DMS79 (cell line): ENCODE measurements at places on chromosomes 3 and 15.

- DNase-seq = no peak
Observed at GRCh38 chr15:70095408-70096214, 2.1 kb downstream of the TLE3 start.

GRCh38 chr15:51841406-51842040, 12.1 kb downstream of the TMOD3 start:
- no peak for DNase-seq

- no peak for DNase-seq
Observed at GRCh38 chr3:66075281-66075680, 36.6 kb upstream of the MAGI1 start.

DNA sequence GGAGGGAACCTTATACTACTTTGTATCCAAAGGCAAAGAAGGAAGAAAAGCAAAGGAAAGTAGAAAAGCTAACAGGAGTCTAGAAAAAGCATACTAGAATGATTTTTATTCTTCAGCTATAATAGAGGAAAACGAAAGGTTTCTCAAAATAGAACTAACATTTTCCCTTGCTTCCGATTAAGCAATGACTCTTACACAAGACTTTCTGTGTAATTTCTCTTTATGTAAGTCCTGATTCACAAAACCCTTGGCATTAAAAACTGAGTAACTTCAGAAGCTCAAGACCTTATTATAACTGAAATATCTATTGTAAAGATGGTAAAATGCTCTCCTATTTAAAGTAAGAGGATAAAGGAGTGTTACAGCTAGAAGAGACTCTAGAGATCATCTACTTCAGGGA, 97.4 kb downstream of the DTWD1 start:
- DNase-seq = no peak

DNA sequence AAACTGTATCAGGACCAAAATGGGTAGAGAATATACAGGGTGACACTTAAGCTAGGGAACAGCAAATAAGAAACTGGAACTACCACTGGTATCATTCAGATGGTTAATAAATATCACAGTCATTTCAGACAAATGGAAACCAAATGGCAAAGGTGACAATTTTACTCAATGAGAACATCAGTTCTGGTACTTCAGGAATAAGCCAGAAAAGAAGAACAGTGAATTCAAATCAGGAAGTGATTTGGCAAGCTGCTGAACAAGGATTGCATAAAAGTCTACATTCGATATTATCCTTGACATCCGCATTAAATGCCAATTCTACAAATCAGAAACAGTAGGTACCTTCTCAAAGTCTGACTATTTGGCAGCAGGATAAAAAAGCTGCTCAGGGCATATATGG, 23.5 kb upstream of the STIMATE start:
- DNase-seq = no peak

GRCh38 chr15:88803920-88804247, 648 bp downstream of the ACAN start:
- DNase-seq = no peak

DNA sequence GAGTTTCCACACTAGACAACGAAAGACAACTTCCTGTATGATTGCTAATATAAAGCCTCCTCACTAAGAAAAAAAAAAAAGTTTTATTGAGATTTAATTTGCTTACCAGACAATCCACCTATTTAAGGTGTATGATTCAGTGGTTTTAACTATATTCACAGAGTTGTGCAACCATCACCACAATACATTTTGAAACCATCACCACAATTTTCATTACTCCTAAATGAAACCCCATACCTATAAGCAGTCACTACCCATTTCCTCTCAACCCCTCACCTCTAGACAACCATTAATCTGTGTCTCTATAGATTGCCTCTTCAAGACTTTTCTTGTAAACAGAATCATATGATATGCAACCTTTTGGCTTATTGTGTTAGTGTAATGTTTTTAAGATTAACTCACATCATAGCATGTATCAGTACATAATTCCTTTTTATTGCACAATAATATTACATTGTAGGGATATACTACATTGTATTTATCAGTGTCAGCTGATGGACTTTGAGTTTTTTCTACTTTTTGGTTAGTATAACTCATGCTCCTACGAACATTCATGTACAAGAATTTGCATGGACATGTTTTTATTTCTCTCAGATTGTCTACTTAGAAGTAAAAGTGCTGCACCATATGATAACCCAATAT, 339.7 kb downstream of the NLGN1 start:
- no peak for DNase-seq

DNA sequence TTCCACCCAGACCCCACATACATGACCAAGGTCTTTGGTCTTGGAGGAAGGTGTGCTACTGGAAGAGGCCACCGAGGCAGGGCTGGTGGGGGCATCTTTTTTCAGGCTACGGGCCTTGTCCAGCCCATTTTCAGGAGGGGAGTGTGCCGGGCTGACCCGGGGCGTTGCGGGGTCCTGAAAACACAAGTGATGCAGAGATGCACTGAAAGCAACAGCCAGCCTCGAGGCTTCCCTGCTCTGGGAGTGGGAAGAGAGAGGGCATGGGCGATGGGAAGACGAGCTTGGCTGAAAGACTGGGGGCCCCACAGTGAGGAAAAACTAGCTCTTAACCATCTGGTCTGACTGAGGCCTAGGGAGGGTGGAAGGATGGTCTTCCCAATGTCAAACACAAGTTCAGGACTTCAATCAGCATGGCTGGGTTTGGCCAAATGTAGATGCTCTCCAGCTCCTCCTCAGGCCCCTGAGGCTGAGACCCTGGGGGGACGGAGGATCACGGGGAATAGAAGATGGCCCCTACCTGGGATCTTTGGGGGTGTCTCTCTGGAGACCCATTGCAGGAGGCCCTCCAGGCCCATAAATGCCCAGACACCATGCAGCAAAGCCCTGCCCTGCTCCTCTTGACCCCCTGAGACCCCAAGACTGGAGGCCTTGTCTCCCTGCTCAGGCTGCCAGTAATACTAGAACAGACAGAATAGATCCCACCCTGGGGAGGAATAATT, 38.9 kb downstream of the TLE3 start:
- no peak for DNase-seq

DNA sequence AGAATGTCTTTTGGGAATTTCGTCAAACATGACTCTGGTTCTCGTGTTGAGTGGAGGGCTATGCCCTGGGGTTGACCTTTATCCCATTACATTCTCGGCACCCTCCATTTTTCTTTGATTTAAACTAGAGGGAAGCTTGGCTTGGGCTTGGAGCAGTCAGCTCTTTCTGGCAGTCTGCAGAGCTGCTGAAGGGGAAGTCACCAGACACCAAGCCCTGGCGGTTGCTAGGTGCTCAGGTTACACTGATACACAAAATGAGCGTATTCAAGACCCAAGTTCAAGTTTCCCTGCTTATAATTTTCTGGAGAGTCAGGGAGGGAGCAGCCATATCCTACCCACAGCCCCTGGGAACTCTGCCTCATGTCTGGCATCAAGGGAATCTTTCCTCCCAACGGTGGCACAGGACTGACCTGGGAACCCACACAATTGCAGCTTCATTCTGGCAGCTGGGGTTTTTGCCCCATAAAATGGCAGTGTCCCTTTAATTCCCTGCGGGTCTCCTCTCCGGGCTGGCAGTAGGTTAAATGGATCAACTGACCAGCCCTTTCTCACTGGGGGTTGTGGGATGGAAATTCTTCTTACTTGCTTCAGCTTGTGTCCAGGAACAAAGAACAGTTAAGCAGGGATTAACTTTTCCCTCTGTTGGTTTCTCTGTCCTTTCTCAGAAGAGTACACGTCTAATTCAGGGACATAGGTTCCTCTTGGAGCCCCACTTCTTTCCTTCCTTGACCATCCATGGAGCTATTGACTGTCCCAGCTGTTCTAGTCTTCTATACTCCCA, 110.0 kb upstream of the DLG1 start:
- DNase-seq = no peak

- no peak for DNase-seq
Observed at GRCh38 chr3:124281453-124282316, 289.8 kb upstream of the ROPN1 start.

- no peak for DNase-seq
Observed at GRCh38 chr15:38228618-38229017, 24.0 kb upstream of the SPRED1 start.

DNA sequence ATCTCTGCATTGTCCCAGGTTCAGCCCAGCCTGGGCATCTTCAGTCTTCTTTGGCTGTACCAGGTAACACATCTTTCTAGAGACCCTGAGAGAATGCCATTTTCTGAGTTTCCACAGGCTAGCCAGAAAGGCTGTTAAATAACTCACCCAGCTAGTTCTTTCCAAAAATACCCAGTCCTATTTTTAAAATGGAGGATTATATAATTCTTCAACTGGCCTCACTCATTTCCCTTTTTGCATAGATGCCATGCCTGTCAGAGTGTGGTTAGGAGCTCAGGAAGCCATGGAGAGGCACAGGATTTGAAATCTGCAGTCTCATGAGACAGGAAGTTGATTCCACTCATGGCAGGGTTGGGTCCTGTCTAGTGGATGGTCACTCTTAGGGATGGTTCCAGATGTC, 39.8 kb downstream of the CEMIP start:
- DNase-seq = no peak

DNA sequence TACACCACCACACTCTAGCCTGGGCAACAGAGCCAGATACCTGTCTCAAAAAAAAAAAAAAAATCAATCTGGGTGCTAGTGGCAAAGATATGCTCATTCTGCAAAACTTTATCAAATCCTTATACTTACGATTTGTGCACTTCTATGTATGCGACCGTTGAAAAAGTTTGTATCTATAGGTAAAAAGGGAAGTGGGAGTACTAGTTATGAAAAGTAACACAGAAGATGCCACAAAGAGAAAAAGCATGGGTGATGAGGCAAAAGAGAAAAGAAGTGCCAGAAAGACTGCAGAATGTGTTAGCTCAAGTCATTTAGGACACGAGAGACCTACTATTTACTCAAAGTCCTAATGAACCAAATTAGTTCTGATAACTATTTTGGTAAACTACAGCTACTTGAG, 407.8 kb downstream of the SHQ1 start:
- no peak for DNase-seq

GRCh38 chr15:55853134-55853533, 110.2 kb upstream of the PRTG start:
- DNase-seq = no peak

DNA sequence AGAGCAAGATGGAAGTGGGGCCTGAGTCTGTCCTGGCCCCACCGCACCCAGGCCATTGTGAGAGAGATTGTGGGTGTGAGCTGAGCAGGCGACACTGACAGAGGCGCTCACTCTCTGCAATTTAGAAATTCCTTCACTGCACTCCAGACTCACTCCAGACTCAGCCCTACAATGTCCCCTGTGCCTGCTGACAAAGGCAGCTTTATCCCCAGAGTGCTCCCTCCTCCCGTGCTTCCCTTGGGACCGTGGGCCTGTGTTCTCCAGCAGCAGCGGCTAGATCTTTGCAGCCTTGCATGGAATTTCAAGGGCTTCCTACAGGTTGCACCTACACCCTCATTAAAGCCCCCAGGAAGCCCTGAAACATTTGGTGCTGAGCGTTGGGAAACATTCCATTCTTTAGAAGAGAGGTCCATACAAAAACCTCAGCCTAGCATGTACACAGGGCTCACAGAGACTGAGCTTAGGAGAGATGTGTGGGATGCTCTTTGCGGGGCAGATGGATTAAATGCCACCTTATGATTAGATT, 1.3 kb upstream of the IL16 start:
- DNase-seq = no peak

- no peak for DNase-seq
Observed at GRCh38 chr15:76533060-76533820, 196.7 kb downstream of the ISL2 start.

DNA sequence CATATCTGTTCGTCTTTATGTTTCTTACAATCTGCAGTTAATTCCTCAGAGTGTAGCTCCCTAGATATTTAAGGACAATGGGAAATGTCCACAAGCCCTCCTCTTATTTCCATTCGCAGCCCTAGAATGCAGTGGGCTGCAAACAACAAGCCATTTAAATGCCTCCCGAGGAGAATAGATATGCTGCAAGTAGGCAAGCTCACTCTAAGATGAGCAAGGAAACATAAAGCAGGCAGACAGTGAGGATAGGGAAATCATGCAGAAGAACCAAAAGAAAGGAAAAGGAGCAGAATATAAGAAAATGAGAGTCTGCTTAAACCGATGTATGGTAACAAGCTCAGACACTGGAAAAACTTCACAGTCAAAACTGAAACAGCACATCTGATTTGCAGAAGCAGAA, 561.9 kb downstream of the GBE1 start:
- no peak for DNase-seq

DNA sequence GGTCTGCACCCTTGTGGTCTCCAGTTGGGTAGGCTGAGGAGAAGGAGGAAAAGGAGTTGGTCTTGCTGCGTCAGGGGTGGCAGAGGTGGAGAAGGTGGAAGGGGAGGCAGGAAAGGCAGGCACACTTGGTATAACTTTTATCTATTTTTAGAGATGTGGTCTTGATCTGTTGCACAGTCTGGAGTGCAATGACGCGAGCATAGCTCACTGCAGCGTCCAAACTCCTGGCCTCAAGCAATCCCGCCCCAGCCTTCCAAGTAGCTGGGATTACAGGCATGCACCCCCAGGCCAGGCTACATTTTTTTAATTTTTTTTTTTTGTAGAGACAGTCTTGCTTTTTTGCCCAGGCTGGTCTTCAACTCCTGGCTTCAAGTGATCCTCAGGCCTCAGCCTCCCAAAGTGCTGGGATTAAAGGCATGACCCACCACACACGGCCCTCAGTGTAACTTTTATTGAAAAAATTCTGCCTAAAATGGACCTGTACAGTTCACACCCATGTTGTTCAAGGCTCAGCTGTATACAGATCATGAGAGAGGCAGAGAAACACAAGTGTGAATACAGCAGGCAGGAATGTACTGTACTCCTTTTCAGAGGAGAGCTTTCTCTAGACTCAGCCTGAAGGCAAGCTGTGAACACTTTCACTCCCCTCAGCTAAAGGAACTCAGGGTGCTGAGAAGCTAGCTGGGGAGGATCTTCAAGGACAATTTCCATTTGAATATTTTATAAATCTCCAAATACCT, 2.1 kb upstream of the RHOV start:
- no peak for DNase-seq

- no peak for DNase-seq
Observed at GRCh38 chr3:43094381-43094780, 11.5 kb downstream of the POMGNT2 start.

DNA sequence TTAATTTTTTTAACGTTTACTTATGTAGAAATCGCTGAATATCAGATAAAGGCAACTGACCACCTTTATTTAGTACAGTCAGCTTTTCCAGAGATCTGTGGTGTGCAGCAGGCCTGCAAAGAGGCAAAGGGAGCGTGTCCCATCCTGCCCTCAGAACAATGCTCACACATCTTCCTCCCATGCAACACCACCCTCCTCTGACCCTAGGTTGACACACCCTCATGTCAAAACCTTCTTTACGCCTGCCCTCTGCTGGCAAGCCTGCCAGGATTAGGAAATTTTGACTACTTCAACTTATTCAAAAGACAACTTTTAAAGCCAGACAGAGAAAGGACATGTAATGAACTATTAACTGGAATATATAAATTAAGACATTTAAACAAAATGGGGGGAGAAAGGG, 513.7 kb downstream of the FOXP1 start:
- no peak for DNase-seq

DNA sequence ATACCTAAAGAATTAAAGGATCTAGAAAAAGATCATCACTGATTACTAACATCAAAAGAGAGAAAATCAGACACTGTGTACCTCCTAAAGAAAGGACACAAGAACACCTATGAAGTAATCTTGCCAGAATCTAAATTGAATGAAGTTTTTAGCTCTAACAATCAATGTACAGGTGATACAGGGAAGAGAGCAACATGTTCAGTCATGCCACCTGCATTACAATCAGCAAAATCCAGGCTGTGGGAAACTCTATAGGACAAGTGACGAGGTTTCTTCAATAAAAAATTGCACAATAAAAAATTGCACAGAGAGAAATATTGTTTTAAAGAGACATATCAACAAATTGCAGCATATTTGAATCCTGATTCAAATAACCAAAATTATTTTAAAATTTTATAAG, 93.3 kb downstream of the SEMA5B start:
- DNase-seq = no peak
